ENCODE measurements at places on chromosomes 2 and 18.

DNA sequence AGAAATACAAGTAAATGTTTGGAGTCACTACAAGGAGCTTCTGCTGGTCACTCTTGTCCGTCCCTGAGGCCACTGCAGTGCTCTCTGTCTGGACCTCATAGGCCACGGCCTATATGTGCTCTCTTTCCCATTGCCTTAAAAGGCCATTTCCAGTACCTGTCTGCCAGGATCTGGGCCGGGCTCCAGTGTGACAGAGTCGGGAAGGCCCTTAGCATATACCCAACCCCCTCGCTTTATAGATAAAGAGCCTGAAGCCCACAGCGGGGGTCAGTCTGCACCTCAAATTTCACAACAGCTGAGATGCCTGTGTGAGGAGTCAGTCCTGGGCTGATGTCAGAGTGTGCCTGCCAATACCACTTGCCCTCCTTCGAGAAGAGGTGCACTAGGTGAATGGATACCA, 39.9 kb downstream of the ADD2 start:
- no peak for DNase-seq

- no peak for DNase-seq
Measured at GRCh38 chr18:40404284-40404683, 1550.8 kb upstream of the PIK3C3 start.

- no peak for DNase-seq
Measured at GRCh38 chr2:181319286-181319685, 137.9 kb upstream of the ITGA4 start.

DNA sequence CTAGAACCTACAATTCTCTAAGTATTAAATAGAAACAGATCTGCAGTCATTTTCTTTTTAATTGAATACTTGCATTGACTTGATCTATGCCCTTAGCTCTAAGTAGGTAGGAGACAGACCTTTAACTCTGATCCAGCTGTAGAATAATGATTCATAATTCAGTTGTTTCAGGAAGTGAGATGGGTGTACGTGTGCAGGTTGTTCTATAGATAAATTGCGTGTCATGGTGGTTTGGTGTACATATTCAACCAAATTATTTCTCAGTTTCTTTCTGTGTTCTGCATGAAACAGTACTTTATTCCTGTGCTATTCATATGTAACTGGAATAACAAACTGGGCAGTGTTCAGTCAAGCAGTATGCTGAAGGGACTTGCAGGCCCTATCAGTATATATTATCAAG, 34.3 kb upstream of the CD226 start:
- DNase-seq = no peak

- DNase-seq = no peak
Measured at GRCh38 chr2:238817382-238817781, 30.5 kb upstream of the TWIST2 start.

- DNase-seq = no peak
Measured at GRCh38 chr2:25050128-25050527, 8.3 kb downstream of the EFR3B start.

DNA sequence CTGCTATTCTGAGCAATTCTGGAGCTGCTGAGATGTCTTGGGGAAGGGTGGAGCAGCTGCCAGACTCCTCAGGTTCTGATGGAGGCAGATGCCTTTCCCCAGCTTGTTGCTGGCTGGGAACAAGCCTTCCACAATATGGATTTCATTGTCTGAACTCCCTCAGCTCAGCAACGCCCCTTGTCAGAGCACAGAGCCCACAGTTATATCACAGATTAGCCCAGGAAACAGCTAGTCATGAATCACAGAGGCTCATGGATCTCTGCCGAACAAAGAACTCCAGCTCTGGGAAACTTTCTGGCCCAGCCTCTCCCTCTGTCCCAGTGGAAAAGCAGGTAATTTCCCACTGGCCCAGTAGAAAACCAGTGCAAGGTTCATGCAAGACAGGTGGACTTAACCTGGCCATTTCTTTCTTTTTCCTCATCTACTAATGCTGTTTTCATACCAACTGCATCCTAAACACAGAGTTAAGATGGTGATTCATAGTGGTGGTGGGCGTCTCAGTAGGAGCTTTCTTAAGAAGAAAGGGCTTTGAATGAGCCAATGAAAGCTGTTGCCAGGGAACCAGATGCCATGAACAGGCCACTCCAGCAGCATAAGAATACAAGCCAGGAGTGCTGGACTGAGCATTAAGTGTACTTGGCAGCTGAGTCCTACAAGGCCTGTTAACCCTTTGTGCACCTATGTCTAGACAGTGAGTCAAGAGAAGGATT, 8.7 kb upstream of the KIAA2012 start:
- DNase-seq = no peak

DNA sequence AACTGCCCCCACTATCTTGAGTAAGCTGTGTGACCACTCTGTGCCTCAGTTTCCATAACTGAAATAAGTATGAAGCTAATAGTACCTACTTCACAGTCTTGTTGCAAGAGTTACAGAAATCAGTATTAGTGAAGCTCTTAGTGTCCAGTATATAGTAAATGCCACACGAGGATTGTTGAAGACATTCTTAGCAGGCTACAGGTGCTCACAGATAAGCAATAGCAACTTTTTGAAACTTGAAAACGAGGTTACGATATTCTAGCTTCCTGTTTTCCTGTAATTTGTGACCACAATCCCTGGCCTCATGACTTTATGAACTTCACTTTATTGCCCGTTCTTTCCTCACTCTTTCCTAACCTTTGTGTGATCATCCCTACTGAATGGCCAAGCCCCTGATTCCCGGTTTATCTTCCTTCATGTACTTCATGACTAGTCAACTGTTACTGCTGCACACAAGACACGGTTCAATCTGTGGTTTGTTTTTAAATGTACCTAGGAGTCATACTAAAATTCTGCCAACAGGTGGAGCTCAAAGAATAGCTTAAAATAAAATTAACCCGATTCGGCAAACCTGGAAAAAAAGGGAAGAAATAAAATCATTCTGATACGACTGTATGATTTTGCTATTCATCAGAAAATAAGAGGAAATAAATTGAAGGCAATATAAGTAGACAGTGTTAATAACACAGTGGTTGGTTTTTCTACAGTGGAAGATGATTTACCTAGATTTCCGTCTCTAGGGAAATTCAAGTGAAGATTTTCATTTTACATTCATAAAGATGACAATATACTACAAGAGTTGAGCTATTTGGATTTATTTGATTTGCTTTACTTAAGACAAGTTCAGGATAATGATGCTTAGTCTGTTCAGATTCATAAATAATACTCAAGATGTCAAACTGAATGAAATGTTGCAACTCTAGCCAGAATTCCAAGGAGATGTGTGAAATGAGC, 38.1 kb upstream of the STAT1 start:
- DNase-seq = no peak

- DNase-seq = no peak
Measured at GRCh38 chr2:29787473-29788465, 133.6 kb downstream of the ALK start.

- DNase-seq = no peak
Measured at GRCh38 chr2:72989770-72990556, 72.6 kb downstream of the EMX1 start.

- no peak for DNase-seq
Measured at GRCh38 chr2:241232736-241233575, 44.5 kb downstream of the ANO7 start.

DNA sequence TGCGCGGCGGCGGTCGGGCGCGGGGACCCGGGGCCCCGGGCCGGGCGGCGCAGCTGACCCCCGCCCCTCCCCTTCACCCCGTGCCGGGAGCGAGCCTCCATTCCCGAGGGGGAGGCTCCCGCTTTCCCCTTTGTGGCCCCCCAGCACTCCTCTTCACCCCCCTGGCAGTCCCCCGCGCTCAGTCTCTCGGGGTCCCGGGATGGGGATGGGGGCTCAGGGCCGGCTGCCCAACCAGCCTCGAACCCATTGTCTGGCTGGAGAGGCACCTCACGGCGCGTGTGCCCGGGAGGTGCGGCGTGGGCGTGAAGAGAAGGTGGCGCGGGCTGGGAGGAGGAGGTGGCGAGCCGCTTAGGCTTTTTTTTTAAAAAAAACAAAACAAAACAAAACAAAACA, 748 bp downstream of the FMNL2 start:
- DNase-seq = no peak

- no peak for DNase-seq
Measured at GRCh38 chr18:69985239-69985638, 37.6 kb upstream of the CD226 start.

GRCh38 chr18:41617647-41618046, 337.4 kb upstream of the PIK3C3 start:
- no peak for DNase-seq

GRCh38 chr2:196592331-196592910, 47.1 kb upstream of the CCDC150 start:
- DNase-seq = no peak

DNA sequence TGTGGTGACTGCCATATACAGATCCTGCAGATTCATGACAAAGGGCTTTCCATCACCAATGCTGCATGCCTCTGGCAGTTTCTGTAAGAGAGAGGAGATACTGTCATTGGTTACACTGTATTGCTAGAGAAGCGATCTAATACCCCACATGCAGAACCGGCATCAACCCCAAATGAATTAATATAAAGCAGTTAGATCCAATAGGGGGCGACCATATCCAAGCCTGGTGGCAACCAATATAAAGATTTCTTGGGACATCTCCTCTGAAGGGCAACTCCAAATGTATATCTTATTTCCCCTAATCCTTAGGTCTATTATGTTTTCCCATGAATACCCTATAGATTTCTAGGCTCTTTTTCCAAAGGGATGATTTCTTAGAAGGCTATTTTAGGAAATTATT, 17.4 kb upstream of the IHH start:
- no peak for DNase-seq

GRCh38 chr18:23536204-23536603, 32.9 kb downstream of the RMC1 start:
- no peak for DNase-seq

- DNase-seq = no peak
Measured at GRCh38 chr18:24089515-24090337, 49.1 kb upstream of the CABYR start.

DNA sequence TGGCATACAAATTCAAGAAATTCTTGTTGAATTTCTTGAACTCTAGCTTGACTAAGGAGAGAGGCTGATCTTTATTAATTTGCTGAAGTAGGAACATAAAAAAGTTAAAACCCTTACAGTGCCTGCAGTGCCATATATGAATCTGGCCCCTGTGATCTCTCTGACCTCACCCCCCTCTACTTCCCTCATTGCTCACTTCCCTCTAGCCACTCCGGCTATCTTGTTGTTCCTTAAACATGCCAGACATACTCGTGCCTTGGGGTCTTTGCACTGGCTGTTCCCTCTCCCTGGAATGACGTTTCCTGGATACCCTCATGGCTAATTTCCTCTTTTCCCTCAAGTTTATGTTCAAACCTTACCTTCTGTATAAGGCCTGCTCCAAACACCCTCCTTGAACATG, 246.3 kb upstream of the SIX2 start:
- no peak for DNase-seq

GRCh38 chr2:72548081-72548764, 277.6 kb downstream of the EXOC6B start:
- DNase-seq = no peak

- DNase-seq = no peak
Measured at GRCh38 chr2:227939271-227940027, 68.0 kb downstream of the DAW1 start.

- no peak for DNase-seq
Measured at GRCh38 chr2:10225291-10226037, 77.2 kb upstream of the HPCAL1 start.

GRCh38 chr2:196365923-196366322, 194.5 kb upstream of the STK17B start:
- no peak for DNase-seq

GRCh38 chr2:16135913-16136310, 195.6 kb downstream of the MYCN start:
- DNase-seq = no peak

DNA sequence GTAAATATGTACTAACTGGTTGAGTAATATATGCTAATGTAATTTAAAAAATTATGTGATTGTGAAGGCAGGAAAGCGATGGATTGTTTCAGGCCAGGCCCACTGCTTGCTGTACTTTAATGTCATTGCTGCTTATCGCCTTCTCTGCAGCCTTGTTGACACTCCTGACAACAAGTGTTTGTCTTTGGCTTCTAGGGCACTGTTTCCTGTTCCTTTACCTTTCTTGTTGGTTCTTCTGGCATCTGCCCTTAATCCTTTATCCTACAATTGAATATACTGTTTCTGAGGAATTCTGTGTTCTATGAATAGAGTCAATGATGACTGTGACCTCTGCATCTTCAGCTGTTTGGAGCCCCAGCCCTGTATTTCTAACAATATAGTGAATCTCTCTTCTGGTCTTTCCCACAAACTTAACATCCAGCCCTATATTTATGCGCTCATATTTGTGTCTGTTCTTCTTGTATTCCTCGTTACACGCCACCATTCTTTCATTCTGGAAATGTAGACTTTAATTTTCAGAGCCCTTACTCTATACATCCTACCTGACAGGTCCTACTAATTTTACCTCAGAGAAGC, 17.6 kb downstream of the ACSL3 start:
- DNase-seq = no peak

DNA sequence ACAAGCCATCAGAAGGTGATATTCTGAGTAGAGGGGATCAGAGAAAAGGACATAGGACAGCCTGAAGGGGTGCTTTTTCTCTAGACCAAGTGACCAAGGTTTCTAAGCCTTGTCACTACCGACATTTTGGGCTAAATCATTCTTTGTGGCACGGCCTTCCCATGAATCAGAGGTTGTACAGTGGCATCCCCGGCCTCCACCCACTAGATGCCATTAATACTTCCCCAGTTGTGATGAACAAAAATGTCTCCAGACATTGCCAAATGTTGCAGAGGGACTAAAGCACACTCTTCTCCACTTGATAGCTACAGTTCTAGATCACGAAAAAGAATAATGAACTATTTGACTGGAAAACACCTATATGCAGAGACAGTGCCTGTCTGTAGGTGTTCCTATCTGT, 143.6 kb downstream of the PID1 start:
- DNase-seq = no peak

- DNase-seq = no peak
Measured at GRCh38 chr18:61464551-61465142, 131.4 kb downstream of the CDH20 start.

GRCh38 chr2:66717218-66717905, 282.4 kb downstream of the MEIS1 start:
- DNase-seq = no peak

- DNase-seq = no peak
Measured at GRCh38 chr2:135164431-135164830, 112.3 kb downstream of the RAB3GAP1 start.

DNA sequence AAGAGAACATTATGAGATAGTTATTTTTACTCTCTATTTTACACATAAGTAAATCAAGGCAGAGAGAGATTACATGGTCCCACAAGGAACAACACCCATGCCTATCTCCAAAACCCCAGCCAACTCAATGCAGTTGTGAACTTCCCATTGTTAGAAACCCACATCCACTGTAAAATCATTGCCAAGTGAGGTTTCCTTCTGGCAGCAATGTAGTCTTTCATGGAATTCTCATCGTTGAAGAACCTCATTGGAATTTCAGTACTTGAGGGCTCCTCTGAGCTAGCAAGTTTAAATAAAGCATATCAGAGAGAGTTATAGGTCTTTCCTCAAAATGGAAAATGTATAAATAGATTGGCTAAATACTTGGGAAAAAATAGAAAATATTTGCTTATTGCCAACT, 105.2 kb downstream of the RAD51AP2 start:
- DNase-seq = no peak

Measured in T-helper 2 cell treated with Interferon-gamma antibody and Interleukin-4, amounts not matched to agents 5 μg/mL and 100 μg/mL, for 36 hours (primary cell).